ENCODE measurements at places on chromosomes 1 and 21.

DNA sequence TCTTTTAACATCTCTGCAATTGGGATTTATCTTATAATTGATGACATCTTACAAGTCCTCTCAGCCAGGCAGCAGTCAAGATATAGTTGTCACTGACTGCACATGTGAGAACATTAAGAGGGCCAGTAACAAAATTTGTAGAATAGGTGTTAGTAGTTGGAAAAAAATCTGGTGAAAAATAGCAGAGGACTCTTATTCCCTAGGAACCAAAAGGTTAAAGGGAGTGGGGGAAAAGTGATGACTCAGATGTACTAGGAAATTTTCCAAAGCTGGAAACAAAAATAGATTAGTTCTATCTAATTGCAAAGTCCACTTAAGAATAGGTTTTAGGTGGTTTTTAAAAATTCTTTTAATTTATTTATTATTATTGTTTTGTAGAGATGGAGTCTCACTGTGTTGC is 3.6 kb downstream of the NUP210L start:
- DNase-seq: no peak

GRCh38 chr1:82377201-82377884 is 576.6 kb downstream of the ADGRL2 start:
- no peak for DNase-seq

DNA sequence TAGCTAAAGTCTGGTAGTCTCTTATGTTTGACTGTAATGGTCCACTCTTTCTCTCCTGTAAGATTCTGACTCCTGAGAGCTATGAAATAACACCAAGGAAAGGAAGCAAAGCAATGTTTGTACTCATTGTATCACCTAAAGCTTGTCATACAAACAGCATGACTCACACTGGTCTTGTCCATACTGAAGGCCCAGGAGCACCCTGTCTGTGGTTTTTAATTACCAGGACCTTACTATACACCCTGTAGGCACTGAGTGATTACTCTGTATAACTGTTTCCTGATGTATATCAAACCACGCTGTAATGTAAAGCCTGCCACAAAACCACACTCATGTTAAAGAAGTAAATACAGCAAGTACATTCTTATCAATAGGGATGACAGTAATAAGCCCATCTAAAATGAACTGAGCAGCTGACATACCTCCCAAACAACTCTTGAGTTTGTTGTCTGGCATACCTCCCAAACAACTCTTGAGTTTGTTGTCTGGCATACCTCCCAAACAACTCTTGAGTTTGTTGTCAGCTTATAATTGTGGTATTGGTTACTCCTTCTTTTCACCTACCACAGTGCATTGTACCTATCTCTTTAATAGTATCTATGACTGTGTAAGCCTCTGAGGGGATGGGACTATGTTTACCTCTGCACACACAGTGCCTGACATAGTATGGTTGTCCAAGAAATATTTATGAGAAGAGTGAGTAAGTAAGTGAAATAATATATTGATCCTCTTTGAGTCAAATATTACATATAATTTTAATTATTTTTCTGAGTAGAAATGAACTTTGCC is 11.6 kb upstream of the TNFSF18 start:
- DNase-seq: peak; percentile 44

GRCh38 chr1:35590476-35591040 is 17.4 kb downstream of the TFAP2E start:
- DNase-seq: no peak

DNA sequence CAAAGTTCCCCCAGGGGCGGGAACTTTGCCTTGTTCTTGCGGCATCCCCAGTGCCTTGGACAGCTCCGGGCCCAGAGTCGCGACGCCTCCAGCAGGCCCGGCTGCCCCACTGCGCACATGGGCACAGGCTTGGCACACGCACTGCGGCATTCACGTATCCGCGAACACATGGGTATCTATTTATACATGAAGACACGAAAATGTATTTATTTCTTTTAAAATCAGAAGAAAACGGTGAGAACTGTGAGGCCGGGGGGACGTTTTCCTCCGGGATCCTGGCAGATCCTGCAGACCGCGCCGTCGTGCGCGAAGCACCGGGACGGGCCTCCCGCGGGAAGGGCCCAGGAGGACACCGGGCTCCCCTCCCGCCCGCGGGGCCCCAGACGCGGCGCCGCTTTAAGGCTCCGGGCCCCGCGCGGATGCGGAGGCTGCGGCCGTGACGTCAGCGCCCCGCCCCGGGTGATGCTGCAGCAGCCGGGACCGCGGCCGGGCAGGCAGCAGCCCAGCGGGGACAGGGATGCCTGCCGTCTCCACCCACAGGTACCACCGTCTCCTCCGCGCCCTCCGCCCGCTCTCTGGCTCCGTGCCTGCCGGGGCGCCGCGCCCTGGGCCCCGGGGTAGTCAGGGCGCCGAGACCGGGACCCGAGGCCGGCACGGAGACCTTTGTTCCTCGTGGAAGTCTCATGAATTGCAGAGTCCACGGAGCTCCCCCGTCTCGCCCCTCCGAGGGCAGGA is at the start of gene SLC45A1:
SLC45A1 (plus strand) TSS at position 468 of the 735 bp plus-strand sequence. CDS start 6,216 bp downstream, outside the sequence.
- peak; percentile 96 for DNase-seq

DNA sequence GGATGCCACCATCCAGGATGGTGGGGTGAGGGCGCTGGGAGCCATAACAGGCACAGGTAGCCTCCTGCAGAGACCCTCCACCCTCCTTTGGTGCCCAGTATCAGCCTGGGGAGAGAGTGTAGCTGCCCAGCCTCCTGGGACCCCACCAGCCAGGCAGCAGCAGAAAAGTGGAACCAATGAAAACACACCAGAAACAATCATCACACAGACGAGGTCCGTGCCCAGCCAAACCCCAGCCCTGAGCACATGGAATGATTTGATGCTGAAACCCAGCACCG is 285.1 kb downstream of the PTPRU start:
- DNase-seq: no peak

GRCh38 chr21:26851109-26851944 is 6.1 kb upstream of the ADAMTS1 start:
- no peak for DNase-seq

GRCh38 chr1:157798211-157798610 is 21.3 kb upstream of the FCRL2 start:
- DNase-seq: no peak

- DNase-seq: peak; percentile 57
These were observed 838 bp downstream of the CCDC28B start for GRCh38 chr1:32201011-32201855.

- DNase-seq: no peak
These were observed 94.5 kb downstream of the SYT2 start for GRCh38 chr1:202615501-202616354.

DNA sequence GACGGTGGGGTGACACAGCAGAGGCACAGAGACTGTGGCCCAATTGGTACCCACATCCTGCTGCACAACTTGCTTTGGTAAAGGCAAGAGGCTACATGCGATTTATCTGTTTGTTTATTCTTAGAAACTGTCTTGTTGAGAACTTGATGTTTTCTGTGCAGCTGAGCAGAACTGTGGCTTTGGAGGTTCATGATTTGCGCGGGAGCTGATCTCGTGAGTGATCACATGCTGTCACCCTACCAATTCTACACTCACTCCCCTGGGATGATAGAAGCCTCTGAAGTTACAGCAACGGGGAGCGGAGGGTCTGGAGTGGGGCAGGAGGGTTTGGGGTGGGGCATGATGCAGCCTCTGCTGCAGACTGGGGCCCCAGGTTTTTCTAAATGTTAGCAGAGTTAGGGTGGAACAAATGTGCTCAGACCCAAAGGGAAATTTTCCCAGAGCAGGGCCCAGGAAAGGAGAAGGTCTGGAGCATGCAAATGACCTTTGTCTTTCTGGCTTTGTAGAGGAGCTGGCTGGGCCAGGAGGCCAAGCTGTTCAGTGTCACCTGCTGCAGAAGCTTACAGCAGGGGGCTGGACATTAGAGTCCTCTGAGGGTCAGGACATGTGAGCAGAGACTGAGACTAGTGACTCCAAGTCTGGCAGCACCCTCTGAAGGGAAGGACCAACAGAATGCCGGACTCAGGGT is 83.6 kb downstream of the GRIK3 start:
- DNase-seq: no peak

DNA sequence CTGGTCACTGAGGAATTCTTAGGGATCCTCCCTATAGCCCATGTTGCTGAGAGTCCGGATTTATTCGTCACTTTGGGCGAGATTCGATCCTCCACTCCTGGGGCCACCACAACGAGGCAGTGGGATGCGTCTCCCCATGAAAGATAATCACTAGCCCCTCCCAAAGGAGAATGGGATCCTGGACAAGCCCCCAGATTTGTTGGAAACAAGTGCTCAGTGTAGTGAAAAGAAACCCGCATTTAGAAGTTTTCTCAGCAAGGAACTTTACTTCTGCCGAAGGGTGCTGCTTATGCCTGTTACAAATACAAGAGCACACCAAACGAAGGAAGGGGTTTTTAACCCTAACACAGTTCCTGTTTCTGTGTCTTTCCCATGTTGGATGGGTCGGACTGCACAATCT is 83.3 kb downstream of the ZFYVE9 start:
- no peak for DNase-seq

DNA sequence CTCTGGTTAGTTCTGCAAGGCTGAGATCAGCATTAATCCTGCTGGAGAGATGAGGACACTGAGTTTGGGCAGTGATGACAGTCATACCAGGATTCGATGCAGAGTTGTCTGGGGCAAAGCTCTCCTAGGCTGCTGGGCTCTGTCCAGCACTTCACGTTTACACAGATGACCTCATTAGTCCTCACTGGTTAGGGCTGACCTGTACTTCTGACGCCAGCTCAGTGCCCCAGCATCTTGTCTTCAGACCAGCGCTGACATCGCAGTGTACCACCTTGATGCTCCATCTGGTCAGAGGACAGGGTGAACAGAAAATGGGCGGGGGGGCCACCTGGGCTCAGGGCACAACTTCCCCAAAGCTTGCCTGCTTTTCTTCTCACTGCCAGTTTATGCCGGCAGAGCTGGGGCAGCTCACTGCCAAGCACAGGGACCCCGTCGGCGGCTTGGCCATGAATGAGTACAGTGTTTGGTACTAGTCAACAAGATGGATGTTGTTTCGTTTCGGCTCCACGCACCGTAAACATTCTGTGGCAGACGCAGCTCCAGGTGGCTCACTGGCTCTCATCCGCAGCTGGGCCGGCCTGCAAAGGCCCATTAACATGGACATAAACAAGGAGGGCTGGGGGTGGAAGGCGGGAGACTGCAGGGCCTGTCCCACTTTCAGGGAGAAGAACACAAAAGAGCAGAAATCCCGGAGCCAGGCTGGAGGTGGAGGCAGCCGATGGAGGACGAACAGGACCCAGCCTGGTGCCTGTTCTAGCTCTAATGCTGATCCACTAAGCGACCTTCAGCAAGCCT is 118.7 kb downstream of the GLIS1 start:
- peak; percentile 40 for DNase-seq

DNA sequence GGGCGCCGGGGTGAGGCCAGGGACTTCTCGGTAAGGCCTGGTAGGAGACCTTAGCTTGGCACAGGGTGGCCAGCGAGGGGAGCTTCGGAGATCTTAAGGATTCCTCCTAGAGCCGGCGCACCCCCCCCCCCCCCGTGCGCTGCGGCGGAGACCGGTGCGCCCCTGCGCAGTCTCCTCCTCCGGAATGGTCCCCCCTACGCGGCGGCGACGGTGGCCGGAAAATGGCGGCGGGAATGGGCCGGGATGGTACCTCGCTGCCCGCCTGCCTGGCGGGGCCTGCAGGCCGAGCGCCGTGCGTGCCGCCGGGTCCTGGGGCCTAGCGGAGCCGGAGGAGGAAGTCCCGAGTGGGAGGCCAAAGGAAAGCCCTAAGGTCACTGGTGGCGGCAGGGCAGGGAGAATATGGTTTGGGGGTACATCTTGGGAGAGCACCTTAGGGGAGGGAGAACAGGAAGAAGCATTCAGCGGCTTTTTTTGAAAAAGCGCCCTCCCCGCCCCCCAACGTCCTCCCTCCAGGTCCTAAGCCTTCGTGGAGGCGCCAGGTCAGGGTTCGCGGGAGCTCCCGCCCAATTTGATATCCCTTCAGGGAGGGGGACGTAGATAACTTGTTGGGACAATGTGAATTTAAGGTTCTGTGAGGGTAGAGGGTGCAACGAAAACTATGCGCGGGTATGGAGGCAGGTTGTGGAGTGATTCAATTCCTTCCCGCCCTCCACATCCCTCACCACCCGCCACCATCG is 429 bp downstream of the SRRM1 start:
- DNase-seq: peak; percentile 53

DNA sequence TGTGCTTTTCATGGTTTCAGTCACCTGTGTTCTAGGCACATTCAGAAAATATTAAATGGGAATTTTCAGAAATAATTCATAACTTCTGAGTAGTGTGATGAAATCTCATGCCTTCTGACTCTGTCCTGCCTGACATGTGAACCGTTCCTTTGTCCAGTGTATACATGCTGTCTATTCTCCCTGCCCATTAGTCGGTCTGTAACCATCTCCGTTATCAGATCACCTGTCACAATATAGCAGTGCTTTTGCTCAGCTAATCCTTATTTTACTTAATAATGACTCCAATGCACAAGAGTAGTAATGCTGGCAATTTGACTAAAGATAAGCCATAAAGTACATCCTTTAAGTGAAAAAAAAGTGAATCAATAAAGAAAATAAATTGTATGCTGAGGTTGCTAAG is 597.5 kb downstream of the BRINP3 start:
- no peak for DNase-seq

GRCh38 chr1:35369922-35370671 is 101.6 kb downstream of the ZMYM4 start:
- peak; percentile 66 for DNase-seq

GRCh38 chr1:90839323-90839722 is 122.2 kb upstream of the BARHL2 start:
- DNase-seq: no peak

DNA sequence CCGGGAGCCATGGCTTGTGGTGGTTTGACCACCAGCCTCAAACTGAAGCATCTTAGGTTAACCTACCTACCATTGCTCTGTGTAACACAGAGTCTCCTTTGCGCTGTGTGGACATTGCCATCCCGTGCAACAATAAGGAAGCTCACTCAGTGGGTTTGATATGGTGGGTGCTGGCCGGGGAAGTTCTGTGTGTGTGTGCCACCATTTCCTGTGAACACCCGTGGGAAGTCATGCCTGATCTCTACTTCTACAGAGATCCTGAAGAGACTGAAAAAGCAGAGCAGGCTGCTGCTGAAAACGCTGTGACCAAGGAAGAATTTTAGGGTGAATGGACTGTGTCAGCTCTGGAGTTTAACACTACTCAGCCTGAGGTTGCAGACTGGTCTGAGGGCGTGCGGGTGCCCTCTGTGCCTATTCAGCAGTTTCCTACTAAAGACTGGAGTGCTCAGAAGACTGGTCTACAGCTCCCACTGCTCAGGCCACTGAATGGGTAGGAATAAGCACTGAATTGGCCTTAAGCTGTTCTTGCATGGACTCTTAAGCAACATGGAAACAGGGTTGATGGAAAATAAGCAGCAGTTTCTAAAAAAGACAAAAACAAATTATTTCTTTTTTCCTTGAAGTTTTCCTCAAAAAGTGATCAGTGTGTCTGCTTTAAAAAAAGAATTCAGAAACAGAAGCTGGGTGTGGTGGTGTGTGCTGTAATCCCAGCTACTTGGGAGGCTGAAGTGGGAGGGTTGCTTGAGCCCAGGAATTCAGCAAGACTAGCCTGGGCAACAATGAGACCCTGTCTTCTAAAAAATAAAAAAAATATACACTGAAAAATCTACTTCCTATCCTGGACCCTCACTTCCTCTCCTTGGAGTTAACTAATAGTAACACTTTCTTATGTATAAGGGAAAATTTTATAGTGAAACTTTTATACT is 14.6 kb downstream of the CEP350 start:
- DNase-seq: no peak

GRCh38 chr21:31920275-31920674 is 47.5 kb downstream of the HUNK start:
- no peak for DNase-seq

Data from AG08396 (cell line).